ENCODE measurements at places on chromosomes 11 and 22.

DNA sequence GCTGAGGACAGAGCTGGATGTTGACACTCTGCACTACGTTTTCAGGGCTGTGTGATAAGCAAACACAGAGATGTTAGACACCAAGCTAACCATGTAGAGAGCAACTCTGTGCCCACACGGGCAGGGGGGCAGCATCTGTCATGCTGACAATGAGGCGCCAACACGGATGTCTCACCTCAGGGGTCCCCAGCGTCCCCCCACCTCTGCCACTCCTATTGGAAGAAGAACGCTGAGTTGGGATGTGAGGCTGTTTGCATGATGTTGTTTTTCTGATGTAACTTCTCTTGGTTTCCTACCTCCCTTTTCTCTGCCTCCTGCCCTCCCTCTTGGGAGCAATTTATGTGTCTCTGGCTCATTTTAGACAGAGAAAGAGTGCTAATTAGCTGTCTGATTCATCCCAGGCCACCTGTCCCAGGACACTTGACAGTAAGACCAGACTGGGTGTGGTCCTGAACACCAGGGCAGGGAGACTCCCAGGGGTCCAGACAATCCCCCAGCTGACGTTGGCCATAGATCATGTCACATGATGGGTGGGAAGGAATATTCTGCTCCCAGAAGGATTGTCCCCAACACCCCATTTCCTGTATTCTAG, 89.2 kb upstream of the NCAM1 start:
- no peak overlapping the region for H3K4me3 ChIP-seq
- no peaks in the 10 kb centered on the region for H3K4me1 ChIP-seq
- no peak overlapping the region for H3K27ac ChIP-seq
- H3K36me3 ChIP-seq = no peaks in the 10 kb centered on the region
- H3K27me3 ChIP-seq = no peaks in the 10 kb centered on the region
- DNase-seq = no peak

DNA sequence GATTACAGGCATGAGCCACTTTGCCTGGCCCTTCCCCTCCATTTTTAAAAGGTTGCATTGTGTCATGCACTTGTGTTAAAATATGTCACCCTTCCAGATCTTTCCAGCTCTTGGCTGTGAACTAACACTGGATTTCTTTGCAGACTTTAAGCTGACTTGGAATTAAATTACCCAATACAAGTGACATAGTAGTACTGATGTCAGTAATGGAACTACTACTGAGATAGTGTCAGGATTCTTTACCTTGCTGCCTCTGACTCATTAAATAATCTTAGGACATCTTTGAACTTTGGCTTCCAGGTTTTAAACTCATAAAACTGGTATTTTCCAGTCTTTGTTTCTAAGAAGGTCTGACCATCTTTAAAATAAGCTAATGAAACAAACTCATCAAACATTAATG, 51.8 kb upstream of the OR4B1 start:
- no peaks in the 10 kb centered on the region for H3K27me3 ChIP-seq
- no peak overlapping the region for H3K27ac ChIP-seq
- H3K4me1 ChIP-seq = peaks cover 5% of the 10 kb centered on the region
- no peak for DNase-seq
- H3K4me3 ChIP-seq = no peak overlapping the region

DNA sequence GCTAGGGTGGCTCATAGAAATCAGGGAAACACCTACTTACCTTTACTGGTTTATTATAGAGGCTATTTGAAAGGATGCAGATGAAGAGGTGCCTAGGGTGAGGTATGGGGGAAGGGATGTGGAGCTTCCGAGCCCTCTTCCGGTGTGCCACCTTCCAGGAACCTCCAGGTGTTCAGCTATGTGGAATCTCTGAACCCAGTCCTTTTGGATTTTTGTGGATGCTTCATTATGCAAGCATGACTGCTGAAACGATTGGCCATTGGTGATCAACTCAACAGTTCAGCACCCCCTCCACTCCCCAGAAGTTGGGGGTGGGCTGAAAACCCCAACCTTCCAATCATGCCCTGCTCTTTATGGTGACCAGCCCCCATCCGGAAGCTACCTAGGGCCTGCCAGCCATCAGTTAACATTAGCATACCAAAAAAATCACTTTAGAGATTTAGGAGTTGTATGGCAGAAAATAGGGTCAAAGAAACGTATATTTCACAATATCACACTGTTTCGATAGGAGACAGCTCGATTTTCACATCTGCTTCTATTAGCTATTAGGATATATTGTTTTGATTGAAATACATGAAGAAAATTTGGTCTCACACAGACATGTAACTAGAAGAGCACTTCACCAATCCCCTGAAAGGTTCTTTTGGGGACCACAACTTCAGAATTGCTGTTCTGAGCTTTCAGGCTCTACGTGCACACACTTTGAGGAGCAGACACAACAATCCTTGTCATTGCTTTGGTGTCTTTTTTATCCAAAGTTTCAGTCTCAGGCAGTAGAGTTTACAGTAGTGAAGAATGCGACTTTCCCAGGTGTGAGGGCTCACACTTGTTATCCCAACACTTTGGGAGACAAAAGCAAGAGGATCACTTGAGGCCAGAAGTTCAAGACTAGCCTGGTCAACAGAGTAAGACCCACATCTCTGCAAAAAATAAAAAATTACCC, 3.3 kb upstream of the POLR2G start:
- no peaks in the 10 kb centered on the region for H3K27me3 ChIP-seq
- H3K4me3 ChIP-seq = no peak overlapping the region
- no peak overlapping the region for H3K27ac ChIP-seq

DNA sequence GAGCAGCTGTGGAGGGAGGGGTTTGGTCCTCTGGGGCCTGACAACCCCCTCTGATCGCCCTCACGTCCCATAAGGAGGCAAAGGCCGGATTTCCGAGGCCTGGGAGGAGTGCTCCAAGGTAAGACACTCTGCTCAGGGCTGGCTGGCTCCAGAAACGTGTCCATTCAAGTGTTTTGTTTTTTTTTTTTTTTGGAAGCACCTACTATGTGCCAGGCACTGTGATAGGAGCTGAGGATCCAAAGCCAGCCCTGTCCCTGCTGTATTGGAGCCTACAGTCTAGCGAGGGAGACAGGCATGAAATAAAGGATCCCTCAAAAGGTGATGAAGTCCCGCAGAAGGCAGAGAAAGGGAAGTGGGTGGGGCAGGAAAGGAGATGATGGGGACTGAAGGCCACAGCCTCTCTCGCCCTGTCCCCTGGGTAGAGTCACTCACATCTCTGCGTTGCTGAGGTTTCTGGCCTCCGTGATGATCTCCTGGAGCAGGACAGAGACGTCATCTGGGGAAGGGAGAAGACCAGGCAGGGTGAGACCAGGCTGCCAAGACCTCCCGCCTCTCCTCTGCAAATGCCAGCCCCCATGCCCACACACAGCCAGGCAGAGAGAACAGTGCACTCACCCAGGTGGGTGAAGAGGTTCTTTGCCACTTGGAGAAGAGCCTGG, 89.2 kb downstream of the PDE2A start:
- no peak overlapping the region for H3K4me3 ChIP-seq
- DNase-seq = no peak
- H3K27me3 ChIP-seq = no peaks in the 10 kb centered on the region
- peak overlapping the region; percentile 35 for H3K27ac ChIP-seq
- H3K36me3 ChIP-seq = no peaks in the 10 kb centered on the region

- H3K27ac ChIP-seq = peak overlapping the region; percentile 98
- no peaks in the 10 kb centered on the region for H3K27me3 ChIP-seq
- peak overlapping the region; percentile 87 for H3K4me3 ChIP-seq
- H3K36me3 ChIP-seq = no peaks in the 10 kb centered on the region
- peaks cover 40% of the 10 kb centered on the region for H3K4me1 ChIP-seq
These were observed 789 bp downstream of the SIK2 start for GRCh38 chr11:111602865-111603610.

DNA sequence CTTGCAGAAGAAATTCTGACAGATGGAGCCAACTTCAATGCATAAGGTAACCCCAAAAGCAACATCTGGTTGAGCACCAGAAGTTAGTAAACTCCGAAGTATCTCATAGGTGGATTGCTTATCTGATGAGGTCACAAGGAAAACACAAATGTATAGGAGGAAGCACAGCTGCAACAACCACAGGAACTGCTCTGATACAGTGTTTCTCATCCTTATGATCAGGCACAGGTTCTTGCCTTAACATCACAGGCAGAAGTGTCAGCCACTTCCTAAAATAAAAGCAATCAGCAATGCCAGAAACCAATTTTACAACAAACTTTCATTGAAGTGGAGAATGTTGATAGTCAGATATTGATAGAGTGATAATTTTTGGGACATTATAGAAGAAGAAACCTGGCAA, 530.3 kb upstream of the FAT3 start:
- H3K4me1 ChIP-seq = no peaks in the 10 kb centered on the region
- no peak for DNase-seq
- H3K27ac ChIP-seq = no peak overlapping the region
- H3K27me3 ChIP-seq = no peaks in the 10 kb centered on the region
- H3K4me3 ChIP-seq = no peak overlapping the region

DNA sequence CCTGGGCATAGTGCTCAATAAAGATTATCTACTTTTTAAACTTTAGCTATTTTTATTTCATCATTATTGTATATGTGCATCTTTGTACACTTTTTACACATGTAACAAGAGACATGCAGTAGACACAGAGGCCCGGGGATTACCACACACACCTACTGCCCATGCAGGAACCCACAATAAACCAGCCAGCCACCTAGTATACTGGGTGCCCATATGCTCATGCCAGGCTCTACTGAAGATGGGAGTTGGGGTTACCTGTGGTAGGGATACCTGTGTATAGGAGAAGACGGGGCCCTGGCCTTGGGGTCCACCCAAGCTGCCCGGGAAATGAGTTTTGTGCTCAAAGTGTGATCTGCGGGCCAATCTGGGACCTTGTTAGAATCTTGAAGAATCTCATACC, 31.2 kb upstream of the P2RY2 start:
- H3K27me3 ChIP-seq = no peaks in the 10 kb centered on the region
- H3K4me1 ChIP-seq = peaks cover 23% of the 10 kb centered on the region
- no peak for DNase-seq
- H3K27ac ChIP-seq = no peak overlapping the region

DNA sequence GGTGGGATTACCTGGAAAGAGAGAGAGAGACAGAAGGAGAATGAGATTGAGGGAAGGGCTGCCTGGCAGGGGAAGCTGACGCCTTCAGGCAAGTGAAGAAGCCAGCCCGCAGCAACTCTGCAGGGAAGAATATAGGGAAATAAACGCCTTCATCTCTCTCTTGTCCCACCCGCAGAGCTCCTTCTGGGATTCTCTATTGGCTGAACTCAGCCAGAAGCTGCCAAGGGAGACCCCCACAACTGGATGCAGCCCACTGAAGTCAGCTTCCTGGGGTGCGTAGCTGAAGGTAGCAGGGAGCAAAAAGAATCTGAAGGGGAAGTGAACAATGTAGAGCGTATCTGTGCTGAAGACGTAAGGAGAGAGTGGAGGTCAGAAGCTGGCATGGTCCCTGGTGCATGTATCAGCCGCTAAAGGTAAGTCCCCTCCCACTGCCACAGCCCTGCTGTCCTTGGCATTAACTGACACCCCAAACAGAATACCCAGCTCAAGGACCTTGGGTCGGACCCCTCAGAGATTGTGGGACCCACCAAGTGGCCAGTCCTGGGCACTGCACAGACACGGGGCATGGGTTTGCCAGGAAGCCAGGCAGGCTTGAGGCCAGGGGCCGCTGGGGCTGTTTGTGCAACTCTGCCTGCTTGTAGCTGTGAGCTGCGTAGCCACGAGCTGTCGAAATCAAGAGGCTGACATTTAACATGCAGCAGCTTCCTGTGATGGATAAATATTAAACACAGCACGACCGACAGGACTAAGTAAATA, 469.9 kb downstream of the MN1 start:
- no peaks in the 10 kb centered on the region for H3K36me3 ChIP-seq
- no peaks in the 10 kb centered on the region for H3K4me1 ChIP-seq
- no peak overlapping the region for H3K27ac ChIP-seq

DNA sequence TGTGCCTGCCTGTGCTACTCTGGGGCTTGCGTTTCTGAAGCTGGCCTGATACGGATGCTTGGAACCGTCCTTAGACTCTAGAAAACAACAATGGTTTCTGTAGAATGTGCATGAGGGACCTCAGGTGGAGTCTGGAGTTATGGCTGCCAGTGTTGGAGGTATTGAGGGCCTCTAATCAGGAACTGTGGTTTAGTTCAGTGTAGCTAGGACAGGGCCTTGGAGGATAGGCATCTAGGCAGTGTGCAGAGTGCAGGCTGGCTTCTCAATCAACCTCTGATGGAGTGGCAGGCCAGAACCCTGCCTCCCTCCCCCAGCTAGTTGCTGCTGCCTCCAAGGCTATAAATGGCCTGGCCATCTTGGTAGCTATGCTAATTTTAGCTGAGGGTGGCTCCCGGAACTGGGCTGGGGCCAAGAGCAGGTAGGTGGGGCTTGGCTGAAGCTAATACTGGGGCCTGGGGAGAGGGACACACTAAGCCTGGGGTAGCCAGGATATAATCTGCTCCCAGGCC, 4.0 kb downstream of the STIM1 start:
- H3K27ac ChIP-seq = no peak overlapping the region
- no peaks in the 10 kb centered on the region for H3K27me3 ChIP-seq
- peaks cover 69% of the 10 kb centered on the region for H3K4me1 ChIP-seq
- no peak overlapping the region for H3K4me3 ChIP-seq
- no peaks in the 10 kb centered on the region for H3K36me3 ChIP-seq

DNA sequence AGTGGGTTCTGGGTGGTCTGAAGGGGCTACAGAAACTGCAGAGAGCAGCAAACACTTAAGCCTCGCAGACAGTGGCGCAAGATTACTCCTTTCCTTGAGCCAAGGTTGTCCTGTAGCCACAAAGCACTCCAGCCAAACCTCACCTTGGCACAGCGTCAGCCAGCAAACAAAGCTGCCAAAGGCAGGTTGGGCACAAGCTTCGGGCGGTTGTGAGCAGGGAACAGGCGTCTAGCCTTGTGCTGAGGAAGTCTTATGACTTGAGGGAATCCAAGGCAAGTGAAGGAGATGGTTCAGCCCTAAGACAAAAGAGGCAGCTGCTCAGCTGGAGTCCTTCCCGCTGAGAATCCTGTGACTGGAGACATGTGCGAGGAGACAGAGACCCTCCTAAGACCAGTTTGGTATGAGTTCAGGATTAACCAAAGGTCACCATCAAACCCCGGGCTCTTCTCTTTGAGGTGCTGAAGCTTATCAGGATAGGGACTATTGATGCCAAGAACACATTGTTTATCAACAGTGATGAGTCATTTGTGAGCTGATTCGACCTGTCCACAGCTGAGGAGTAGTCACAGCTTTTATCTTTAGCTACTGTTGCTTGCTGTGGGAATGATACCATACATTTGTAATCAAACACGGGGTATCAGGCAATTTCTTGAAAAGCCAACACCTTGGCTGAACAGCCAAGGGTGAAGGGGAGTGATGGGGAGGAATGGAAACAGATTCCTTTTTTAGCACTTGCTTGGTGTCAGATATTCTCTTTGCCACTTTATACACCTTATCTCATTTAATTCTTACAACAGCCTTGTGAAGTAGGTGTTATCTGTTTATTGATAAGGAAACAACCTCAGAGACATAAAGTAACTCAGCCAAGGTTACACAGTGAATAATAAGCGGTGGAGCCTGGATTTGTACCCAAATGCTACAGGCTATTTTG, 4.6 kb downstream of the ADM start:
- peaks cover 4% of the 10 kb centered on the region for H3K27me3 ChIP-seq
- peak; percentile 82 for DNase-seq
- peak overlapping the region; percentile 31 for H3K27ac ChIP-seq
- no peak overlapping the region for H3K4me3 ChIP-seq
- peaks cover 56% of the 10 kb centered on the region for H3K4me1 ChIP-seq
- H3K36me3 ChIP-seq = no peaks in the 10 kb centered on the region

Measured in upper lobe of left lung (tissue), 6 donors.